Kidney capillary endothelial cell (primary cell): ENCODE measurements at places on chromosomes 4 and X.

DNA sequence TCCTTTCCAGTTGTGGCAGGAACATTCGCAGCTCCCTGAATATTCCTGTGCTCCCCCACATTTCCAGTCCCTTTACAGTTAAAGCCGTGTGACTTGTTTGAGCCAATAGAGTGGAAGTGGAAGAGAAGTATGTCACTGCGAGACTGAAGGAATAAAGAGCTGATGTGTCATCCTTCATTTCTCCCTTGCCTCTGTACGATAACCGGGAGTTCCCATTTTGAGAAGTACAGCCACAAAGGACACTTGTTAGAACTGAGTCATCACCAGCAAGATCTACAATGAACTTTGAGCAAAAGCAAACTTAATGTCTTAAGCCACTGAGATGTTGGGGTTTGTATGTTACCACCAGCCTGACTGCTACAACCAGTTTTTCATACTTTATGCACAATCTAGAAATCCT lies 92.3 kb downstream of the SPRY1 start:
- DNase-seq, result peak; percentile 40

GRCh38 chr4:175062183-175062592 lies 144.0 kb downstream of the ADAM29 start:
- no peak for DNase-seq

- no peak for DNase-seq
Observed at GRCh38 chrX:65772842-65773241, 105.4 kb downstream of the MSN start.

DNA sequence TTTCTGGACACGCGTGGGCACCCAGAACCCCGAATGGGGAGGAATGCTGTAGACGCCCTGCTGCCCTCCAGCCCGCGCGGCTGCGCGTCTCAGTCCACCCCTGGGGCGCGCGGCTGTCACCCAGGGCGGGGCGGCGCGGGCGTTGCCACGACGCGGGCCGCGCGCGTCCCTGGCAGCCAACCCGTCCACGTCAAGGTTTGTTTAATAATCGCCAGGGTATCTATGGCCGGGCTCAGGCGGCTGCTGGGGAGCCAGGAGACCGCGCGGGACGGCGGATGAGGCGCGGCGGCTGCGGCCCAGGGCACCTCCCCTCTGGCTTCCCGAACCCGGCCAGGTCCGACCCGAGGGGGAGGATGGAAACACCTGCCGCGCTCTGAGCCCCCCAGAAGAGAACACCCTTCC lies at the start of gene SPATA18:
Gene SPATA18 (plus strand): TSS at position 92 of the 402 bp plus-strand sequence. CDS start 401 bp downstream, outside the sequence.
- DNase-seq, result no peak

DNA sequence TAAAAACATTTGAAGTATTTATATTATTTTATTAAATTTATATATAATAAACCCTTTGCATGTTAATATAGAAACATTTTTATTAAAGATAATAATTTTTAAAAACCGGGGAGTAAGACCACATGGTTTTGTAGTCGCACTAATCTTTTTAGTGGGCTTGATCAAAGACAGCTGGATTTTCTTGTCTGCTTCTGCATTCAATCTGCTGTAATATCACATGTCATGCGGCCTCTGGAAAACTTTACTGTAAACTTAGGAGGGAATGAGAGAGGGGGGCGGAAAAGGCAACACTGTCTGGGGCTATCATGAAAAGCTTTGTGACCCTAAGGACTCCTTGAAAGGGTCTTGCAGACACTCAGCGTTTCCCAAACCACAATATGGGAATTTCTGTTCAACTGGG lies 62.8 kb upstream of the NLGN4X start:
- DNase-seq, result no peak

DNA sequence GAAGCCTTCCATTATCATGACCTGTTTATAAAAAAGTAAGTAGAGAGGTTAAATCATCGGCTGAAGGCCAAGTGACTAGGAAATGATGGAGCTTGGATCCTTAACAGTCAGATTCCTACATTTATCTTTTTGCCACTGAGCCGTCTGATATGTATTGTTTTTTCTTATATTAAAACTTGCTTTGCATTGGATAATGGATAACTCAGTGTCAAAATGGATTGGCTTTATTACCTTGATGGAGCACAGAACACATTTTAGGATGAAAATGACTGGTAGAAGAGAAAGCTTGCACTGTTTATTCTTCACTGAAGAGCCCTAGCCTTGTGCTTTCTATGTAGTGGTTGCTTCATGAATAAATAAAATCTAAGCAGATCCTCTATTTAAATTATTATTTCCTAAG lies 54.2 kb upstream of the TSPAN5 start:
- DNase-seq, result no peak

DNA sequence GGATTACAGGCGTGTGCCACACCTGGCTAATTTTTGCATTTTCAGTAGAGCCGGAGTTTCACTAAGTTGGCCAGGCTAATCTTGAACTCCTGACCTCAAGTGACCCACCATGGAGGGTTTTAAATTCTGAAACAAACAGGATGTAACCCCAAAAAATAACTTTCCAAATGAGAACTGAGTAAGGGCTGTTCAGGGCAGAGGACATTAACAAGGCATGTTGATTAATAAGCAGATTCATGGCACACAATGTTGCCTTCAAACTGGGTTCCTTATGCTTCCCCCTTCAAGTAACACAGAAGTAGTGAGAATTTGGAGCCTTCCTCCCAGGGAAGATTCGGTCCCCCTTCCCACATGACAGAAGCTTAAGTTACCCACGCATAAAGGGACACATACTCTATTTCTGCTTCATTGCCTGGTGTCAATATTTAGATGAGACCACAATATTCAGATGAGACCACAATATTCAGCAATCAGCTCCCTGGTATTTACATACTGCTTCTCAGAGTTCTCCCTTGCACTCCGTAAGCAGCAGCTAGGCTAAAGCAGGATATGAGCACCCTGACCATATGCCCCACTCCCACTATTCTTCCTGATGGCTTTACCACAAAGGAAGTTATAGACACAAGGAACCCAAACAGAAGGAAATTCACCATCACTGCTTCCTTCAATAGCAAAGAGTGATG lies 21.4 kb downstream of the GRSF1 start:
- no peak for DNase-seq

DNA sequence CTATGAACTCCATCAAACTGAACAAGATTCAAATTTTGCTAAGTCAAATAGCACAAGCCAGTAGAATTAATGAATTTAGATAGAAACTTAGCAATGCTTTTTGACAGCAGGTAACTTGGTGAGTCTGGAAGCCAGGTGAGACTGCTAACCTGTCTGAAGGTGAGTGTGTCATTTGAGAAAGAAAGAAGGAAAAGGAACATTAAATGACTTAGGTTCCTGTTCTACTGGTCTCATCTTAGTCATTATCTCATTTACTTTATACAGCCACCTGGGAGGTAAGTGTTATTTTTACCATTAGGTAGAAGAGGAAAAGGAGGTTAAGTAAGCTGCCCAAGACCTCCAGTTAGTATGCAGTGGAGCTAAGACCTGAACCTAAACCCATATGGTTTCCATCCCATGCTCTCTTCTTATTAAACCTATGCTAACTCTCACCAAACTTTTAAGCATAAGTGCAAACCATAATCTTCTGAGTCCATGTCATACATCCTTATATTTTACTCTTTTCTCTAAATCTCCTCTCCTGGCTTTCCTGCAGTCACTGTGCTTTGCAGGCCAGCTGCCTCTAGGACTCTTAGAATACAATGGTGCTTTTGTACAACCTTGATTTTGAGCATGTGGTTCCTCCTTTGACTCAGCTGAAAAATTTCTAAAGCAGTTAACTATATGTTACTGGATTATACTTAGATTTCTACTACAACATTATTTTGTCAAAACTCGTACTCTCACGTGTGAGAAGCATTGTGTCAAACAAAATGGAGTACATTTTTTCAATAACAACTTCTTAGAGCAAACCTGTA lies 68.5 kb downstream of the ATP10D start:
- DNase-seq, result no peak

DNA sequence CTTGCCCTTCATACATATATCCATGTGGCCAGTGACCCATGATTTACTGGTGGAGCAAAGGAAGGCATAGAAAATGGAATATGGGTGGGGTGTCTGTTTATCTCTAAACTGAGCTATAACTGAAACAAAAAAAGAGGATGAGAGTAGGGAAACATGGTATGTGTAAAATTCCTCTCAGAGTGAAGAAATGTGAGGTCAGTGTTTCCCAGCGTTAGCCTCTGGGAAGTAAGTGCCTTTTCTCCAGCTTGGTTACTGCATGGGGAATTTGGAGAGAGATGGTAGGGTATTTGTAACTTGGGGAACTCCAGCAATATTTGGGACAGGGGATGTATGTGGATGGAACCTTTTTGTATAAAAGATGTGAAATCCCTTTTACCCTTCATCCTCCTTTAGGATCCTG lies 89.4 kb downstream of the AFF1 start:
- DNase-seq, result no peak

GRCh38 chr4:91233164-91233563 lies 1070.6 kb upstream of the GRID2 start:
- no peak for DNase-seq

GRCh38 chrX:153885208-153885787 lies 675 bp downstream of the L1CAM start:
- DNase-seq, result no peak

DNA sequence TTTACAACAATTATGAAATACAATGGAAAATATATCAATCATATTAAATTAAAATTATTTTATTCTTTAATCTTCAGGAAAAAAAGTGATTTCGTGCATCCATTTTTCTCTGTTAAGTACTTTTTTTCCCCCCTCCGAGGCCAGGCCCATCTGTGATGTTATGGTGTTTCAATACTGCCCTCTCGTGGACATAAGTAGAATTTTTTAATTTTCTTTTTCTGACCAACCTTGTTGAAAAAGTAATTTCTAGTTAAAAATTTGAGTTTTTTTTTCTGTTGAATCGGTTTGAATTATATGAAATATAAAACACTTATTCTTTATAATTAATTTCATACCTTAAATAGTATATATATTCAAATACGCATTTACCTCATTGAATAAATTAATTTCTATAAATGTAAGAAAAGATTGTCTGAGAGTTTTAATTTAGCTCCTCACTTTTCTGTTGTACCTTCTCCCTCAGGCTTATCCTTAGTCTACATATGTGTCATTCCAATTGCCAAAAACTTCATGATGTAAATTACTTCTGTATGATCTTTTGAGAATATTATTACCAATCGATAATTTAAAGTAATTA lies 175.8 kb upstream of the TECRL start:
- DNase-seq, result peak; percentile 38

- no peak for DNase-seq
Observed at GRCh38 chr4:4627111-4627510, 85.3 kb upstream of the STX18 start.

- no peak for DNase-seq
Observed at GRCh38 chrX:118565853-118566252, 70.2 kb downstream of the DOCK11 start.

GRCh38 chr4:77395481-77395880 lies 210.1 kb upstream of the CXCL13 start:
- DNase-seq, result no peak

DNA sequence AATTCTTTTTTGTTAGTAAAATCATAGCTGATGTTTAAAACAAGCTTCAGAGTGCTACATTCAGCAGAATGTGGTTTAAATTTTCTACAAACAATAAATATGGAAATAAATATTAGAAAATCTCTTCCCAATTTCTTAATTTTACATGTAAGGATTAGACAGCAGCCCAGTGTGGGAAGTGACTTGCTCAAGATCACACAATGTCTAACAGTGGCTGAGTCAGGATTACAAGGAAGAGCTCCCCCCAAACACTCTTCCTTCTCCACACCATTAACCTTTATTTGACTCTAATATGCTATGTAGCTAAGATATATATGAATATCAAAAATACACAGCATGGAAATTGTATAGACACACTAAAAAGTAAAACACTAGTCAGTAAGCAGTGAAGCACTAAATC lies 59.5 kb downstream of the SLC10A7 start:
- no peak for DNase-seq

DNA sequence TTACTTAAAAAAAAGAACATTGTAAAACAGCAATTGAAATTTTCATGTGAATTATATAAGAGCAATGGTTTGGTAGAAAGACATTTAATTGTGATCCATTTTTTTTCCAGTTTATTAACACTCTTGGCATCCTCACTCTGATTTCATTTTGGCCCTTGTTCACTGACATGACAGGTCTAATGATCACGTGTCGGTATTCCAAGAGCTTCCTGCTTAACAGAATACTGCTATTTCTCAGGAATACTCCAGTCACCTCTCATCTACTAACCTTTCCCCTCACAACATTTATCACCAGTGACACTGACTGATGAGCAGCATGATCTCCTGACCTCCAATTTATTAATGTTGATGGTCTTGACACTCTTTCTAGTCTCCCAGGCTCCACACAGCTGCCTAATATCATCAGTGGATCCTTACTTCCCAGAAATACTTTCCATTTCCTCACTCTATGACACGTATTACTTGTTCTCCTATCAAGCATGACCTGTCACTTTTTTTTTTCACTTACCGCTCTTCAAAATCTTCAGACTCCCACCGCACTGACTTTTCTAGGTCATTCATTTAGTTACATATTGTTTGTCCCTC lies 847.8 kb upstream of the SLIT2 start:
- DNase-seq, result no peak

GRCh38 chrX:137166591-137166990 lies 132.8 kb upstream of the GPR101 start:
- DNase-seq, result no peak

DNA sequence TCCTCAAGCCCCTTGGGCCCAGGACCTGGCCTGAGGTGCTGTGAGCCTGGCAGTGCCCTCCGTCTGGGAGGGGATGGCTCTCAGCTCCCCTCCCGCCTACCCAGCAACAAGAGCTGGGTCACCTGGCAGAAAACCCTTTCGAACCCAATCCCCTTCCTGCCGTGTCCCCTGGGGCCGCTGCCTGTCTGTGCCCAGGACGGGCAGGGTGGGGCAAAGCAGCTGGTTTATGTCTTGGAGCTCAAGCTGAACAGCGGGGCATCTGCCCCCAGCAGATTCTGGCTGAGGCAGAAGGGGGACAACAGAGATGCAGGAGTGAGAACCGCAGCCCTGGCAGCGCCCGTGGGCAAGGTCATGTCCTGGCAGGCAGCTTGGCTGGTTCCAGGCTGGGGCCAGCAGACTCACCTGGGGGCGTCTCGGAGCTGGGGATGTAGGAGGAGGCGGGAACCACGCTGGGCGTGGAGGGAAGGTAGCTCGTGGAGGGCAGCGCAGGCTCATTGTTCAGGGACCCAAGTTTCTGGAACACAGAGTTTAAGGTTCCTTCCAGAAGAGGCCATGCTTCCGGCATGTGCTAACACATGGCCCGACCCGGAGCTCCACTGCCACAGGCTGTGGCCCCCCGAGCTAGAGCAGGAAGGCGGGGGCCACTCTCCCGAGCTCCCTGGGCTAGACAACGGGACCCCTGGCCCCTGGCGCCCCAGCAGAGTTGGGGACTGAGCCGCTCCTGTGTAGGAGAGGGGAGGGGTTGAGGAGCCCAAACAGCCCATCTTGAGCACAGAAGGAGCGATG lies 24.2 kb downstream of the NELFA start:
- DNase-seq, result no peak
